ENCODE measurements at places on chromosomes 3 and 15.

DNA sequence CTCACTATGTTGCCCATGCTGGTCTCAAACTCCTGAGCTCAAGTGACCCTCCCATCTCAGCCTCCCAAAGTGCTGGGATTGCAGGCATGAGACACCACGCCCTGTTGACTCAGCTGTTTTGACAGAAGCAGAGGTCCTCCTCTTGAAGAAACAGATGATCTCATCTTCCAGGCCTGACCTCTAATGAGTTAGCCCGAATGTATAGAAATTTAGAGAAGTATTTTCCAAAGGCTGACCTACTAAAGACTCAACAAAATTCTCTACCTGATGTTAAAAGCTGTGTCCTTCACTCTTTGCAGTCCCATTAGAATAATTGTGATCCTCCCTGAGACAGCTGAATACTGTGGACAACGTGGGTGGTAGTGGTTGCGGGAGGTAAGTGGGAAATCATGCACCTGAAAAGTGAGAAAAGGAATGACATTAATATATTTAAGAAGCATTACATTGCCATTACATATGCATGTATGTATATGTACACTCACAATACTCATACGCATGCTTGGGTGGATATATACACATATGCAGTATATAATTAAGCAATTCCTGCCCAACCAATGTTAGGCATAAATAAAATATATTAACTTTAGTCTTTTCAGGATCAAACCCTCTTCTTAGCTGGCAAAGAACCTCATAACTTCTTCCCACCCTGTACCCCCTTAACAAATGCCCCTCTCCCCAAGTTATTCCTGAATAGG lies 204.6 kb upstream of the NR2F2 start:
- DNase-seq, result no peak

GRCh38 chr3:81761904-81762580 lies 597 bp upstream of the GBE1 start:
- DNase-seq, result no peak

DNA sequence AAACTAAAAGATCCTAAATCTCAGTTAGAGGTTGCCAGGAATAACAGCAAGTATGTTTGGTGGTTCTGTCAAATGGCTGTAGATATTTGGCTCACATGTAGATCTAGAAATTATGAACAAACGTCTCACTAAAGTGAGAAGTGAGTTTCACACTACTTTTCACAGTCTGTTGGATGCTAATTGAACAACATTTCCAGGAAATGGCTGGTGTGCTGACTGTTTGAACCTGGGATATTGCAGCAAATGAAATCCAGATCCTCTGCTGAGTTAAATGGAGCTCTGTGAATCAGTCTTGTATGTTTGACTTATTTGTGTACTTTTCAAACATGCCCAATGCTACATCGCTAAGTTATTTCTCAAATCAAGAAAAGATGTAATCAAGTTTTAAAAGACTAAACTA lies 21.3 kb upstream of the RSL24D1 start:
- DNase-seq, result no peak

GRCh38 chr3:31432897-31433678 lies 99.6 kb upstream of the STT3B start:
- peak; percentile 14 for DNase-seq

GRCh38 chr3:132519914-132520313 lies 77.2 kb upstream of the ACKR4 start:
- DNase-seq, result no peak

- no peak for DNase-seq
Measured at GRCh38 chr15:51386960-51387698, 45.7 kb downstream of the GLDN start.

DNA sequence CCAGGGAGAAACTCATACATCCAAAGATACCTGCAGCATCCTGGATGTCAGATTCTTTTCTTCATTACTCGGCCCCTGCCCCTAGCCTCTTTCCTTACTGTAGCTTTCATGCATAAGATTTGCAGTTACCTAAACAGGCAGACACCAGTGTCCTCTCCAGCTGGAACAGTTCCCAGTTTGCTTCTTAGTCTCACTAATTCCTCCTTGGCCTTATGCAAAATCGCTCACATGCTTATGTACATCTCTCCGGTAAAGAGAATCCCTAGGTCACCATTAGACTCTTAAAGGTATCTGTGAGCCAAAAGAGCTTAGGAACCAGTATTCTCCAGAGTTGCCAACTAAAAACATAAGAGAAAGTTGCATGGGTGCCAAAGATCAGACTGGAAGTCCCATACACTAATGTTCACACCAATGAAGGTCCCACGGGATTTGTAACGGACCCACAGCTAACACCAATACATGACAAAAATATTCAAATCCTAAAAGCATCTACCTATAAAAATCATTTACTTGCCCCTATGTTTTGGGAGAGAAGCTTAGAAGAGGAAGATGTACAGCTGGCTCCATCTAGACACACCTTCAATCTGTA lies 66.6 kb downstream of the CBLB start:
- no peak for DNase-seq

DNA sequence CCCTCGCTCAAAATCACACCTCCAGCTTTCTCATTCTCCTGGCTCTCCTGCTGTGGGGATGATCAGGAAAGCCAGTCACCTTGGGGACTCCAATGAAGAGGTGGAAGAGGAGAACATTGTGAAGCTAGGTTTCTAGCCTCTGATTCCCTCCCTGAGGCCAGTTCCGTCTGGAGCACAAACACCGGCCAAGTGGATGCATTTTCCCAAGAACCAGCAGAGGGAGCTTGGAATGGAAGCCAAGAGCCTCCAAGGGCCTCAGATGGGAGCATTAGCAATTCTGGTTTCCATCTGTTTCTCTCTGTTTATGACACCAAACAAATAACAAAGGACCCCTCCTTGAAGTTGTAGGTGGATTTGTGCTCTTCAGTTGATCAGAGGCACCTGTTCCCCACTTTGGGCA lies 40.6 kb upstream of the NMNAT3 start:
- DNase-seq, result no peak

GRCh38 chr3:17007284-17007683 lies 122.5 kb downstream of the PLCL2 start:
- DNase-seq, result no peak

GRCh38 chr15:95658799-95659198 lies 671.7 kb upstream of the NR2F2 start:
- DNase-seq, result no peak

DNA sequence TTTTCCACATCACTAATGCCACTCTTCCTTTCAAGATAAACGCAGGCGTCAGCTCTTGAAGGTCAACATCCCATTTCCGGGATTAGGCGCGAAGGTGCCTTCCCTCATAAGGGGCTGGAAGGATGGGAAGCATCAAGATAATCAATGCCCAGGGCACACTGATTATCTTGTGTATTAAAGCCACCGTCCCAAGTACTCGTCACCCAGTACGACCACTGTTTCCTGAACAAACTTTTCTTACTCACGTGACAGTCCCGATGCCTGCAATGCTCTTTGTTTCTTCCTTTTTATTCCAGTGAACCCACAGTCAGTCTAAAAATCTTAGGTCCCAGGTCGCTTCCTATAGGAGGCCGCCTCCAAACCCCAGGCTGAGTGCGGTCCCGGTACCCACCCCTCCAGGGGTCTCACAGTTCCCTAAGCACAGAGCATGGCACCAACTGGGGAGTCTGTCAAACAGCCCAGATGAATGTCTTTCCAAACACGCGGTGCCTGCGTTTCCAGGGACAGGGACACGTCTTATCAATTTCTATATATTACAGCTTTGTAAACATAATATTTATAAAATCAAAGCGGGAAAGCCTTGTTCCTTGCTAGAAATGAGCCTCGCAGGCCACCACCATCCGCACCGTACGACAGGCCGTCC lies 589 bp downstream of the ANAPC13 start:
- DNase-seq, result no peak

- no peak for DNase-seq
Measured at GRCh38 chr3:192916371-192917027, 1.2 kb downstream of the MB21D2 start.

GRCh38 chr3:53346922-53347260 lies 452 bp downstream of the DCP1A start:
- no peak for DNase-seq

DNA sequence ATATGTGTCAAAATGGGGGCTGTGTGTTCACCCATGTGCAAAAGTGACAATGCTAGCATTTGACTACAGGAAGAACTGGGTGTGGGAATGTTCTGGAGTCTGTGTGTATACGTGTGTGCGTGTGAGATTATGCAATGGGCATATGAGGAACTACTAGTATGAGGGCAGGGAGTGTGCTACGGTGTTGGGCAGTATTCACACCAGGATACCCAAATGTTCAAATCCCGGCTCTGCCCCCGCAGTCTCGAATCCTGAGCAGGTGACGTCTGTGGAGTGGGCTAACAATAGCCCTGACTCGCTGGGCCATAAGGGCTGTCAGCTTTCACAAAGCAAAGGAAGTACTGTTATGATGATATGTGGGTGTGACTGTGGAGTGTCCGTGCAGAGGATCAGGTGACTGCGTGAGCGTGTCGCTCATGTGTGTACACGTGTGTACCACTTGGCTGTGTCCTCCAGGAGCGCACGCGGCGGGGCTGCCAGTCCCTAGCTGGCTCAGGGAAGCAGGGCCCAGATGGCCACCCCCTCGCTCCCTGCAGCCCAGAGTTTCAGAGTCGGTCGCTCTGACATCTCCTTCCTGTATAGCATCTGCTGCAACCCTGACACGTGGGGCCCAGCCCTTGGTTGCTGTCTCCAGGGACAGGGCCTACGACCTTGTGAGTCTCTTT lies 27.2 kb downstream of the IQSEC1 start:
- no peak for DNase-seq

- no peak for DNase-seq
Measured at GRCh38 chr3:190192739-190193138, 72.0 kb upstream of the P3H2 start.

- no peak for DNase-seq
Measured at GRCh38 chr15:35549567-35549966, 3.6 kb upstream of the DPH6 start.

DNA sequence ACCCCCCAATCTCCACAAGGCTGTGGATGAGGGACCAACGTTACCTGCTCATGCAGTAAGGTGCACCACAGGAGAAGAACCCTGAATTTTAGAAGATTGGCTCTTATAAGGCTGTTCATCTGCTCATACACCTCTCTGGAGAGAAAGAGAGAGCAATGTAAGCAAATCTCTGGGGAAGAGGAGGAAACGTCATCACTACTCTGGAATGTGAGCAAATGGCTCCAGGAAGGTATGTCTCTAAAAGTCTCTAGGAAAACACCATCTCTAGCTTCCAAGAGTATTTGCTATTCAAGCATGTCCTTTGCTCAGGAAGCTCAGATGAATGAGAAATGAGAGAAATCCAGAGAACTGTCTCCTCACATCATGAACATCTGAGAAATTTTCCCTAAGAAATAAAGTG lies 235.4 kb downstream of the TBL1XR1 start:
- no peak for DNase-seq

GRCh38 chr3:99384596-99384995 lies 253.8 kb upstream of the COL8A1 start:
- no peak for DNase-seq

- no peak for DNase-seq
Measured at GRCh38 chr3:147218965-147219364, 187.4 kb downstream of the ZIC4 start.

- no peak for DNase-seq
Measured at GRCh38 chr15:89774492-89774891, 1.6 kb upstream of the MESP2 start.

GRCh38 chr15:48800245-48800644 lies 10.6 kb downstream of the CEP152 start:
- no peak for DNase-seq

GRCh38 chr15:70853318-70853972 lies 512 bp downstream of the LARP6 start:
- DNase-seq, result no peak

DNA sequence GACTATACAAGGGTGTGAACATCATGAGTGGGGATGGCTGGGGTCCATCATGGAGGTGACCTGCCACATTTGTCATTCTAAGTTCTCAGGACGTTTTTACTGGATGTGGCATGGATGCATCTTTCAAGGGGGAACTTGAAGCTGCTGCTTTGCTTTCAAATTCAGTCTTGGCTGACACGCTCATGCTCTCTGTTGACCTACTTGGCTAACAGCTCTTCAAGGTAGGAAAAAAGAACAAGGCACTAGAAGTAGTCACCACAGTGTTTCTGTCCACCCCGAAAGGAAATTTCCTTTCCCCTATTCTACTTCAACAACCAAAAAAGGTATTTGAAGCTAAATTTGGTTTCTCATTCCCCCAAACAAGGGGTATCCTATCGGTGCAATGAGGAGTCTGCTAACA lies 15.0 kb downstream of the STIMATE start:
- DNase-seq, result no peak

Measured in glomerular endothelial cell (primary cell).